PC-3 (cell line): ENCODE measurements at places on chromosomes 12 and 14. TPM values are rescaled to one million over a fixed set of nuclear protein-coding genes. Genes with fewer than 3 reads are reported as not detected.

CD163L1 gene
- 0.35 and 0.66 TPM in 2 replicates for total RNA-seq

CRACR2A gene
- total RNA-seq: not detected in 2 replicates

REP15 gene
- total RNA-seq: 1.6 and 2.4 TPM in 2 replicates

GRCh38 chr12:59147791-59148190 is 227.5 kb upstream of the LRIG3 start:
- H3K4me3 ChIP-seq: no peak overlapping the region
- no peak overlapping the region for H3K27ac ChIP-seq
- no peaks in the 10 kb centered on the region for H3K4me1 ChIP-seq
- no peaks in the 10 kb centered on the region for H3K36me3 ChIP-seq

DNA sequence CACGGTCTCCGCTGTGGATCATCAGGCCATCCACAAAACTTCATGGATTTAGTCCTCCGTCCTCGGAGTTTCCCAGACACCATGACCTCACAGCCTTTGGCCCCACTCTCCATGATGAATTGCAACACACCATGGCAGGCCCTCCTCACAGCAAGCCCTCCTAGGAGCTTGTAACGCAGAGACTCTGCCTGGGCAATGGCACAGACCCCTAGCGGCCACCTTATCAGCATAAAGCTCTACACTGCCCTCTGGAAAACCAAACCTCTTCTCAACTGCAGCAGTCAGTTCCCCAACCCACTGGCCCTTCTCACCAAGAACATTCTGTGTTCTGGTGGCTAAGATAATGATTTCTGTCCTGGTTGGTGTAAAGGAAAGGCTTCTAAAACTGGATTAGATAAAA is 238.4 kb upstream of the USP15 start:
- no peak overlapping the region for H3K4me3 ChIP-seq
- DNase-seq: no peak
- H3K27ac ChIP-seq: no peak overlapping the region
- peaks cover 27% of the 10 kb centered on the region for H3K27me3 ChIP-seq
- no peaks in the 10 kb centered on the region for H3K36me3 ChIP-seq
- no peaks in the 10 kb centered on the region for H3K4me1 ChIP-seq

- H3K4me1 ChIP-seq: no peaks in the 10 kb centered on the region
- no peak overlapping the region for H3K4me3 ChIP-seq
- H3K27ac ChIP-seq: no peak overlapping the region
- H3K27me3 ChIP-seq: no peaks in the 10 kb centered on the region
Observed at GRCh38 chr14:30680036-30680435, 57.9 kb downstream of the SCFD1 start.

- no peak for DNase-seq
- peaks cover 10% of the 10 kb centered on the region; the same call in 1 of the 2 replicates for H3K36me3 ChIP-seq
Observed at GRCh38 chr14:35117112-35117511, 4.7 kb downstream of the PPP2R3C start.

- no peaks in the 10 kb centered on the region for H3K27me3 ChIP-seq
- H3K4me1 ChIP-seq: peaks cover 25% of the 10 kb centered on the region
- no peaks in the 10 kb centered on the region for H3K36me3 ChIP-seq
- H3K4me3 ChIP-seq: no peak overlapping the region
- DNase-seq: peak; percentile 55
- H3K27ac ChIP-seq: no peak overlapping the region
Observed at GRCh38 chr12:87344699-87345098, 684.5 kb downstream of the C12orf50 start.

- H3K4me3 ChIP-seq: no peak overlapping the region
- no peaks in the 10 kb centered on the region for H3K4me1 ChIP-seq
- H3K36me3 ChIP-seq: no peaks in the 10 kb centered on the region
- H3K27me3 ChIP-seq: peaks cover 22% of the 10 kb centered on the region
Observed at GRCh38 chr12:102948941-102949352, 8.5 kb upstream of the ASCL1 start.

GRCh38 chr12:570435-570920 is 92.8 kb downstream of the NINJ2 start:
- H3K4me3 ChIP-seq: peak overlapping the region; percentile 87
- H3K36me3 ChIP-seq: no peaks in the 10 kb centered on the region
- peak; percentile 81 for DNase-seq
- H3K4me1 ChIP-seq: peaks cover 24% of the 10 kb centered on the region
- H3K27me3 ChIP-seq: no peaks in the 10 kb centered on the region
- peak overlapping the region; percentile 90 for H3K27ac ChIP-seq

DNA sequence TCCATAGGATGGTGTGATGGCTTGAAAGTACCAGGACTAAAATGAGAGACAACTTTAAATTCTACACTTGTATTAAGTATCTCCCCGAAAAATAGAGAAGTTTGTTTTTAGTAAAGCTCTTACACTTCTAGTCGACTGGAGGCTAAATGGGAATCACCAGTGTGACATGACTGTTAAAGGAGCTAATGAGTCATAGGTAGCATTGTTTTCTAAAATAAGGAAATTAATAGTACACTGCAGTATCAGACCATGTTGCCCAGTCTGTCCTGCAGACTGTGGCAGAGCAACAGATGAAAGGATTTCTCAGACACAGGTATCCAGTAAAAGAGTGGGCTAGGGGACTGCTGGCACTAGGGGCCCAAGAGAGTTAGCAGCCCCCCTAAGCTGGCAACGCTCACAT is 140.1 kb downstream of the TMEM117 start:
- no peaks in the 10 kb centered on the region for H3K4me1 ChIP-seq
- H3K36me3 ChIP-seq: no peaks in the 10 kb centered on the region
- no peaks in the 10 kb centered on the region for H3K27me3 ChIP-seq
- DNase-seq: no peak
- no peak overlapping the region for H3K27ac ChIP-seq
- no peak overlapping the region for H3K4me3 ChIP-seq
